ENCODE measurements at places on chromosomes 7 and 10.

GRCh38 chr7:30091987-30092386 lies 42.8 kb upstream of the MTURN start:
- no peak for DNase-seq

GRCh38 chr10:784403-785088 lies 95.1 kb upstream of the DIP2C start:
- DNase-seq, result peak; percentile 89

DNA sequence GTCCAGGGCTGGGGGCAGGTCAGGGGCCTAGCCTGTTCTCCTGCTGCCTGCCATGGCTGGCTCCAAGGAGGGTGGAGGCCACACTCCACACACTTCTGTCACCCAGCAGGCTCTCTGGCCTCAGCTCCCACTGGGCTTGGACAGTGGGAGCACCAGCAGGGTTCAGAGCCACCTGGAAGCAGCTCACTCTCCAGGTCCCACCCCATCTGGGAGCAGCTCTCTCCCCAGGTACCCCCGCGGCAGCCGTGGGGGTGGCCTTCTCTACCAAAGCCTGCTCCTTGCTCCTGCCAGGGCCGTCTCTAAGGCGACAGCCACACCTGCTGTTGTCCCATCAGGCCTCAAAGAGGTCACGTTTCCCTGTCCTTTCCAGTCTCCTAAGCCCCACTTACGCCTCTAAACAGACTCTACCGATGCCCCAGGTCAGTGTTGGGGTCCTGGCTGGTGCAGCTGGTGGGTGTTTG lies 142.5 kb upstream of the RET start:
- no peak for DNase-seq

GRCh38 chr10:3975016-3975415 lies 190.0 kb upstream of the KLF6 start:
- DNase-seq, result no peak

DNA sequence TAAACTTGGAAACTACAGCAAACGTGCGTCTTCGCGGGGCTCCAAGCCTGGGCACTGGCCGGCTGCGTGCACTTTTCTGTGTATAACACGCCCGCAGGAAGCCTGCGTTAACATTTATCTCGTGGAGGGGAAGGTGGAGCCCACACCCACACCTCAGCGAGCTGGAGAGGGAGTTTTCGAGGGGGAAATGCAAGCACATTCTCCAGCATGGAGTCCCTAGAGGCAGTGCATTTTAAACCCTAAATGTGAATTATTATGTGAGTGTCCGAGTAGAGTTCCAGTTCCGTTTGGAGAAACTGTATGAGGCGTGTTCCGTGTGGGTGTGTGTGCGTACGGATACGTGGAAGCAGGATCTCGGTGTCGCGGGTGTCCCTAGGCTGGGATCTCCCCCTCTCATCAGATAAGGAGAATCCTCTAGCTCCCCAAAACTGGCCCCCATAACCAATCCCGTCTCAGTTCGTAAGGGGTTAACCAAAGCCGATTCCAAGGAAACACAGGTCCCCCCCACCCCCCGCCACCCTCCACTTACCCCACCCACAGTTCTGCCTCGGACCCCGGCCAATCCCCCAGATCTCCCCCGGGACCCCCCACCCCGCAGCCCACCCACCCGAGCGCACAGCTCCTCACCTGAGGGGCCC lies 403 bp downstream of the CDK6 start:
- DNase-seq, result peak; percentile 48

DNA sequence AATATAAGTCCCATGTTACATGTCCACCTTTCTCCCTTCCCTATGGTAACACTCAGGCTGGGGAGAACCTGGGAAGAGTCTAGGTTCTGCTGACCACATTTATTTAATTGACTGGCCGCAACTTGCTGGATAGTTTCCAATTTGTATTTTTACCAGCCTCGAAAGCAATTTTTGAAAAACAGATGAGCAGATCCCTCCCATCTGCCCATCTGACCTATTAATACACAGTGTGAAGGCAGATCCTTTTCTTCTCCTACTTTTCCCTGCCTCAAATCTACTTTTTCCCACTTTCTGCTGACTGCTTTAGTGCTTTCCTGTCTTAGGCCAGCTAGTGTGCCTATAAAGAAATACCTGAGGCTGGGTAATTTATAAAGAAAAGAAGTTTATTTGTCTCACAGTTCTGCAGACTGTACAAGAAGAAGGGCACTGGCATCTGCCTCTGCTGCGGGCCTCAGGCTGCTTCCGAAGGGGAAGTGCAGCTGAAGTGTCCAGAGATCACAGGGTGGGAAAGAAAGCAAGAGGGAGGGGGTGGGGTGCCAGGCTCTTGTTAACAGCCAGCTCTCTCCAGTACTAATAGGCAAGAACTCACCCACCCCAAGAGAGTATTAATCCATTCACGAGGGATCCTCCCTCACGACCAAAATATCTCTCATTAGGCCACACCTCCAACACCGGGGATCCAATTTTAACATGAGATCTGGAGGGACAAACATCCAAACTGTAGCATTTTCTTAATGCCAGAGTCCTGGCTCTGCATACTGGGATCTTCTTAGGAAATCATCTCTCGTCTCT lies 336.0 kb upstream of the IGFBP3 start:
- DNase-seq, result peak; percentile 68

- DNase-seq, result no peak
Measured at GRCh38 chr10:100744136-100744986, 1.0 kb upstream of the PAX2 start.

GRCh38 chr10:59517341-59517899 lies 155.1 kb upstream of the FAM13C start:
- DNase-seq, result no peak

- no peak for DNase-seq
Measured at GRCh38 chr7:47335071-47335470, 246.8 kb downstream of the TNS3 start.

GRCh38 chr7:19262826-19263225 lies 117.6 kb upstream of the FERD3L start:
- DNase-seq, result no peak

All from EH (cell line).